Testis (tissue), 5 donors: ENCODE measurements at places on chromosomes 3 and 15. TPM values are rescaled to one million over a fixed set of nuclear protein-coding genes. Genes with fewer than 3 reads are reported as not detected.

The C2CD4B gene
- total RNA-seq: 2.9 TPM

The RASL12 gene
- total RNA-seq: 64.7 TPM

- H3K4me1 ChIP-seq: no peaks in the 10 kb centered on the region
- no peak overlapping the region for H3K4me3 ChIP-seq
- H3K36me3 ChIP-seq: no peaks in the 10 kb centered on the region
These were observed 80.4 kb downstream of the NEDD4 start for GRCh38 chr15:55912982-55913381.

DNA sequence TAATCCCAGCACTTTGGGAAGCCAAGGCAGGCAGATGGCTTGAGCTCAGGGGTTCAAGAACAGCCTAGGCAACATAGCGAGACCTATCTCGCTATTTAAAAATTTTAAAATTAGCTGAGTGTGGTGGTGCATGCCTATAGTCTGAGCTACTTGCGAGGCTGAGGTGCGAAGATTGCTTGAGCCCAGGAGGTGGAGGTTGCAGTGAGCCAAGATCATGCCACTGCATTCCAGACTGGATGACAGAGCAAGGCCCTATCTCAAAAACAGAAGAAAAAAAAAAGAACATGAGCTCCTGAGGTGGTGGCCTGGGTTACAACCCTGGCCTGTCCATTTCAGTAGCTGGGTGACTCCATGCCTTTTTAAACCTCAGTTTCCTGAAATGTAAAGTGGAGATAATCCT is 7.2 kb downstream of the DNASE1L3 start:
- no peak overlapping the region for H3K4me3 ChIP-seq
- H3K27me3 ChIP-seq: no peaks in the 10 kb centered on the region
- DNase-seq: no peak

DNA sequence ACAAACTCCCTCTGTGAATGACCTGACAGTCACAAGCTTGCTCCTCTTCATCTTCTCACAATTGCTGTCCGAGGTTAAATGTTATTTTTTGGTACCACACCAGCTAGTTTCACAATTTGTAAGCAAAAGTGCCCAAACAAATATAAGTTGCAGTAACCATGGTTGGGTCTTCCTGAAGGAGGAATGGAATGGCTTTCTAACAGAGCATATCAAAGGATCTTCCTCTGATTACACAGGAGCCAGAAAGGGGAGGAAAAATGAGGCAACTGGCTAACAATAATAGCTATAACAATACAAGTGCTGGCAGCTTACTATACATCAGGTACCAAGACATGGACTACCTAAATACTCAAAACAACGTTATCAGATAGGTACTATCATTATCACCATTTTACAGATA is 90.4 kb downstream of the WWTR1 start:
- H3K4me3 ChIP-seq: no peak overlapping the region
- no peak for DNase-seq
- H3K27ac ChIP-seq: peak overlapping the region; percentile 18
- no peaks in the 10 kb centered on the region for H3K4me1 ChIP-seq

DNA sequence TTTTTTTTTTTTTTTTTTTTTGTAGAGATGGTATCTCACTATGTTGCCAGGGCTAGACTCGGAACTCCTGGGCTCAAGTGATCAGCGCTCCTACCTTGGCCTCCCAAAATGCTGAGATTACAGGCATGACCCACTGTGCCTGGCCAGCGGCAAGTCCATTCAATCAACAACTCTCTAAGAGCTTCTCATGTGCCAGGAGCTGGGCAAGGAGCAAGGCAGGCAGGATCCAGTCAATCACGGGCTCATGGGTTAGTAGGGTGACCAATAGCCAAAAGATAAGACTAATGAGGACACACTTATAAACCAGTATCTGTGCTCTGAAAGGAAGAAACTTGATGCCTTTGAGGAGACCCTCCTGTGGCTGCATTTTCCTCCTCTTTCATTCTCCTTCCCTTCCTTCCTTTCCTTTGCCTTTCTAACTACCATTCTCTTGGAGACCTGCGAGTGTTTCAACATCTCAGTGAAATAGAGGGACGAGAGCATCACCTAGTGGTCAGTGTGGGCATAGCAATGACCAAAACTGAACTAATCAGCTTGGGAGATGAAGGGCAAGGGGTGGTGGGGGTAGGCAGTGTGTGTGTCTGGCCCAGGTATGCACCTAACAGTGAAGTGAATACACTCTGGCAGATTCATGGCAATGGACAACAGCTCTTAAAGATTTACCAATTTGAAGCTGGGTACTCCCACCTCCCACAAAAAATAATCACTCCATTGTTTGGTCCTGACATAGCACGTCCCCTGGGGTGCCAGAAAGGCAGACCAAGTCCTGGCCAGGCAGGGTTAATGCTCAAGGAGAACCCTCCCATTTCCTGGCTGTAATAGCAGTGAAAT is 6.3 kb downstream of the RPP25 start:
- no peak overlapping the region for H3K27ac ChIP-seq
- no peak overlapping the region for H3K4me3 ChIP-seq
- H3K4me1 ChIP-seq: peaks cover 16% of the 10 kb centered on the region
- H3K27me3 ChIP-seq: no peaks in the 10 kb centered on the region
- peak; percentile 91 for DNase-seq
